Activated T-helper 2 cell treated with anti-CD3 and anti-CD28 coated beads, Interferon-gamma antibody, Interleukin-2, Interleukin-4, amounts not matched to agents 10 μg/mL and 5 μg/mL and 100 μg/mL, durations not matched to agents 14 hours and 24 hours and 36 hours (primary cell): ENCODE measurements at places on chromosomes 4 and X. TPM values are rescaled to one million over a fixed set of nuclear protein-coding genes. Genes with fewer than 3 reads are reported as not detected.
A peak's percentile ranks its signal among the peaks of the same experiment; 100 is the strongest.

- H3K27me3 ChIP-seq = peaks cover 2% of the 10 kb centered on the region
- H3K27ac ChIP-seq = no peak overlapping the region
- H3K4me1 ChIP-seq = peaks cover 3% of the 10 kb centered on the region
- no peak for DNase-seq
- H3K36me3 ChIP-seq = no peaks in the 10 kb centered on the region
- no peak overlapping the region for H3K4me3 ChIP-seq
Observed at GRCh38 chr4:113884655-113885054, 94.8 kb downstream of the ARSJ start.

- H3K27ac ChIP-seq = no peak overlapping the region
- H3K4me1 ChIP-seq = peaks cover 18% of the 10 kb centered on the region
- no peaks in the 10 kb centered on the region for H3K27me3 ChIP-seq
- H3K36me3 ChIP-seq = peaks cover 53% of the 10 kb centered on the region
- H3K4me3 ChIP-seq = no peak overlapping the region
Observed at GRCh38 chr4:103046416-103047290, 27.1 kb upstream of the SLC9B1 start.

- H3K27me3 ChIP-seq = no peaks in the 10 kb centered on the region
- peaks cover 3% of the 10 kb centered on the region for H3K4me1 ChIP-seq
- no peak for DNase-seq
- peaks cover 3% of the 10 kb centered on the region for H3K36me3 ChIP-seq
- no peak overlapping the region for H3K4me3 ChIP-seq
Observed at GRCh38 chrX:130196466-130196865, 24.7 kb downstream of the RAB33A start.

DNA sequence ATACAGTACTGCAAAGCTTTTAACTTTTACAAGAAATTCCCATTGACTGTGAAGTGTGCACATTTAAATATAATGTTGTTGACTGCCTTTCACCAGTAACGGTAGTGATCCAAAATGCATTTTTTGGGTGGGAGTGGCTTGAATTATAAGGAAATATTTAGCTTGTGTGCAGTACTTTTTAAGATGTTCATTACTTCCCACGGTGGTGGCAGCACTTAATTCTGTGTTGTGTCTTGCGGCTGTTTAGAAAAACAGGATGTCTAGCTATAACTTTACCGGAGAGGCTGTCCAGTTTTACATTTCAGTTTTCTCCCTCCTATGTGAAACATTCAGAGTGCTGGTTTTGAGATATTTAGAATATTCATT, 1.7 kb downstream of the TMEM131L start:
- peak overlapping the region; percentile 78 for H3K4me3 ChIP-seq
- H3K27me3 ChIP-seq = no peaks in the 10 kb centered on the region
- H3K27ac ChIP-seq = peak overlapping the region; percentile 77
- peaks cover 68% of the 10 kb centered on the region for H3K4me1 ChIP-seq

DNA sequence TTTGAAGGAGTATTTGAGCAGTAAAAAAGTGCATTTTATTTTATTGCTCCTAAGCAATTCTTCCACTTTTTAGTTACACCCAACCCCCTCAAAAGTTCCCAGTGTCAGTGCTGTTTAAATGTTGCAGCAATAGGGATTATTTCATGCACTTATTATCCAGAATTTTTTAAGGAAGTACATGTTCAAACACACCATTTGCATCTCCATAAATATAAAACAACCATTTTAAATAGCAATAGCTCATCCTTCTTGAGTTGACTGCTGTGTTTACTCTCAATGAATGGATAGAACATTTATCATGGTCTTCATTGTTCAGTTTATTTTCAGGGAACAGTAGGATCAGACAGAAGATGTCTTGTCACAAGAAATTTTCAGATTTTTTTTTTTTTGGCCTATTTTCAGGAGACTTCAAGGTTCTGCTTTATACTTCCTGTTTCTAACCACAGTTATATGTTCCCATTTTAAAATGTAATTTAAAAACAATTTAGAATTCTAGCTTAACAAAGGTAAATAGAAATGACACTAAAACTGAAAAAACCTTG, 171.9 kb downstream of the TMA16 start:
- DNase-seq = no peak
- no peaks in the 10 kb centered on the region for H3K4me1 ChIP-seq
- no peak overlapping the region for H3K4me3 ChIP-seq
- no peak overlapping the region for H3K27ac ChIP-seq
- no peaks in the 10 kb centered on the region for H3K27me3 ChIP-seq

DNA sequence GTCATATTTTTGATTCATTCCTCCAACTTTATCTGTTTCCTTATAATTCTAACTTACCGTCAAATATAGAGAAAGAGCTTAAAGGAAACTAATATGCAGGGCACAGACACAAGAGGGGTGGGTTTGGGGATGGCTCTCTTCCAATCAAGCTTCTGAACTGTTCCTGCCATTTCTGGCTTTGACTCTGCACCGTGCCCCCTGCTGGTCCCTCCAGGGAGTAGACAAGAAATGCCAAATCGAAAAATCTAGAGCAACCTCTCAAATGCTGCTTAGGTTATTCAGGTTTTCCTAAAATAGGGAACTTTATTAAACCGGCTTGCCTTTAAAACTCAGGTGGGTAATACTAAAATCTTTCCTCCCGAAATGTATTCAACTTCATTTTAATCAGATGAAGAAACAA, 39.8 kb upstream of the VCX3A start:
- H3K27ac ChIP-seq = no peak overlapping the region
- no peaks in the 10 kb centered on the region for H3K36me3 ChIP-seq
- H3K4me3 ChIP-seq = no peak overlapping the region
- no peaks in the 10 kb centered on the region for H3K4me1 ChIP-seq

GRCh38 chr4:152590179-152591031, 54.5 kb upstream of the FBXW7 start:
- peaks cover 10% of the 10 kb centered on the region for H3K27me3 ChIP-seq
- no peaks in the 10 kb centered on the region for H3K36me3 ChIP-seq
- no peak overlapping the region for H3K4me3 ChIP-seq

SMIM10L2A gene
- 0.16 and 0.21 TPM in 2 replicates for total RNA-seq

TXK gene
- total RNA-seq = 0.76 and 1.8 TPM in 2 replicates

CYLC1 gene
- not detected in 2 replicates for total RNA-seq

PAGE5 gene
- total RNA-seq = not detected in 2 replicates

PRR32 gene
- not detected in 2 replicates for total RNA-seq

ASB12 gene
- total RNA-seq = not detected in 2 replicates

COQ2 gene
- 19.5 and 20.6 TPM in 2 replicates for total RNA-seq

IGFBP7 gene
- not detected in 2 replicates for total RNA-seq

RAB9B gene
- total RNA-seq = 0.55 and 0.62 TPM in 2 replicates

PAGE1 gene
- not detected in 2 replicates for total RNA-seq

GJB1 gene
- total RNA-seq = not detected in 2 replicates
